ENCODE measurements at places on chromosomes 4 and X. TPM values are rescaled to one million over a fixed set of nuclear protein-coding genes. Genes with fewer than 3 reads are reported as not detected.

- no peak for DNase-seq
Observed at GRCh38 chr4:170256807-170257206, 167.1 kb upstream of the AADAT start.

GRCh38 chrX:132090403-132091159, 37.2 kb downstream of the FRMD7 start:
- no peak for DNase-seq

GYG2 gene
- 1.0 TPM for total RNA-seq

P2RY8 gene
- total RNA-seq, result 0.11 TPM

DNA sequence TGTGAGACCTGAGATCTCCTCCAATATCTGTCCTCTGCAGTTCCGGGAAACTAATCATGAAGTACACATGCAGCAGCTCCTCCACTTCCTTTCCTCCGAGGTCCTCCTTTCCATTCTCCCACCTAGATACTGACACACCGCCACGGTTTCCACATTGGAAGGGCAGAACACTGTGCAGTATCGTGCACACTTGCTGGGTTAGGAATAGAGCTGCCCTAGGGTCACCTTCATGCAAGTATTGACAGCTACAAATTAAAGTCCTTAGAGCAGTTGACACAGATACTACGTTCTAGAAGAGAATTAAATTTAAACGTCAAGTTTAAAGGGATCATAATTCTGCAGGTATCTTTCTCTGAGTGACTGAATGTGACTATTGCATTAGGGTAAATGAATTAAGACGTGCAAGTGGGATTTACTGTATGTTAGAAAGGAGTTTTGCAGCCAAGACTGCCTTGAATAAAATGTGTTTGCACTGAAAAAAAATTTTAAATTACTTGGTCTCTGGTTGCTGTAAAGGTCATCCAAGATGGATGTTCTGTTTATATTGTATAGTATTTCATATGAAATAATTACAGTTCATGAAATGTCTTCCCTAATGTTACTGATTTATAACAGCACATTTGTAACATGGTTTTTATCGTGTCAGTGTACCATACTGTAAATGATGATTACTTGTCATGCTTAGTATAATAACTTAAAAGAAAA, 117.7 kb downstream of the STOX2 start:
- no peak for DNase-seq

DNA sequence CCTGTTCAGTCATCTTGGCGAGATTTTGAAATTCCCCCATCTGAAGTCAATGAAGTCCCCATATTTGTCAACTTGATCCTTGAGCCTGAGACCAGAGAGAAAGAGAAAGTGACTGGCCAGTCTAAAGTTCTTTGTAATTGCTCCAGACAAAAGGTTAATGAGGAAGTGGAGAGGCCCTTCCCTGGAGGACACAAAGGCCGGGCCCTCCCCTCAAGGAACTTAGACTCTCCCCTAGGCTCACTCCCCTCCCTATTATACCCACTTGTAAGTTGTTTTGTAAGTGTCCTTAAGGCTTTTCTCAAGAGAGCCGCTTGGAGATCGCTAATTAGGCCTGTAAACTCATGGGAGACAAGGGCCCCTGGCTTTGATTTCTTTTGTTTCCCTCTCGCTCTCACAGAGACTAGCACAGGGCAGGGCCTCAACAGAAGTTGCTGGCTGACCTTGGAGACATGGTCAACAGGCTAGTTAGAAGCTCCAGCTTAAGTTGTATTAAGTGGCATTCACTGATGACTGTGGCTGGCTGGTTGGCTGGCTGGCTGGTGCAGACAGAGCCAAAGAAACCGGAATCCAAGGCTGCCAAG, 20.3 kb upstream of the GPC4 start:
- DNase-seq, result no peak

ABRAXAS1 gene
- total RNA-seq, result 6.5 TPM

GRCh38 chrX:12611471-12611870, 179.7 kb upstream of the PRPS2 start:
- no peak for DNase-seq

DNA sequence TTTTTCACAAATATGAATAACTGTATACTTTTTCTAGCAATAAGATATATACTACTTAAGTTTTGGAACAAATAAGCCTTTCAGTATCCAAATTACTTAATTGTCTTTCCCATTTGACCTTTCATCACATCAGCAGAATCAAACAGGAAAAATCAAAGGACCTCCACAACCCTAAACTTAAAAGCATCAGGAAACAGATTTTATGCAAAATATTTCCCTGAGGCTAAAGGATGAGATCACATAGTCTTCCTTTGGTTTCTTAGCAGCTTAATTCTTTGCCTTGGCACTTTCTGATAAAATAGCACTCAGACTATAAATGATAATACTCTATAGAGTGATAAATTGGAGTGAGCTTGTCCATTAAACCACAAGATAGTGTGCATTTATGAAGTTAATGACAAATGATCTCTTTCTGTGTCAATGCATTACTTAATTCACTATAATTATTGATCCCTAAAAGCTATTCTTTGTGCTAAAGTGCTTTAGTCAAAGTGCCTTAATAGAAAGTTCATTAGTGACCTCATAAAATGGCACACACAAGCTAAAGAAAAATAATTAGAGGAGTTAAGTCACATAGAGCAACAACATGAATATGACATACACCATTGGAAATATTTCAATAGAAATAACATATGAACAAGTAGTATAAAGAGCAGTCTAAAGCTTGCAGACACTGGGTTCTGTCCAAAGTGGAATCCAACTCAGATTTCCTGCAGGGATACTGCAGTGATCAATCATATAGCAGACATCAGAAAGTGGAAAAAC, 15.7 kb upstream of the NDST3 start:
- DNase-seq, result no peak

DDX60 gene
- 10.4 TPM for total RNA-seq

- peak; percentile 32 for DNase-seq
Observed at GRCh38 chrX:17535229-17535628, 160.2 kb downstream of the NHS start.

GRCh38 chr4:3719836-3720235, 46.3 kb upstream of the ADRA2C start:
- DNase-seq, result no peak

DNA sequence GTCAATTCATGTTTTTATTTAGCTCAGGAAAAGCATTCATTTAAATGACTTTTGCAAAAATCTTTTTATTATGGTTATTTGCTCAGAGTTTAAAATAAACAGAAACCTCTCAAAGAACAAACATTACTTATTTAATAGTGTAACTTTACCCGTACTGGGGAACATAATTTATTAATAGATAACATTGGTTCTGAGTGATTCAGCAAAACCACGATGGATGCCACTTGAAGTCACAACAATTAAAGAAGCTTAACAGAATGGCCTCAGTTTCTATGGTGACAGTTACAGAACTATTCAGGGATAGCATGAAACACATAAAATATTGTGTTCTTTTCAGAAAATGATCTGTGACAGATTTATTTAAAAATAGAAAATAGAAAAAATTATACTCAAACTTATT, 368.7 kb downstream of the CCSER1 start:
- DNase-seq, result no peak

MAGEB6 gene
- not detected for total RNA-seq

ITGB1BP2 gene
- 1.3 TPM for total RNA-seq

DNA sequence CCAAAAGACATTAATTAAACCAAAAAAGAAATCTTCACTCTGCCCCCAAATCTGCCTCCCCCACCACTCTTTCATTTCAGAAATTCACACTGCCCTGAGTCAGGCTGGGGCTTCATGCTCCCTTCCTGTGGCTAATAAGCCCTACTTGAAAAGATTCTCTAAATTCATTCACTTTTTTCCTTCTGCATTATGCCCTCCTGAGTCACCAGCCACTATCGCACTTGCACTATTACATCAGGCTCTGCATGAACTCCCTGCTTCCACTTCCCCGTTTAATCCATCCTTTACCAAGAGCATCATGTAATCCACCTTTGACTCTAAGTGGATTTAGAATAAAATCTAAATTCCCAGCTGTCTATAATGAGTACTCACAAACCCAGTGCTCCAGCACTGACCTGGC, 295.4 kb upstream of the KLF3 start:
- DNase-seq, result peak; percentile 70

DNA sequence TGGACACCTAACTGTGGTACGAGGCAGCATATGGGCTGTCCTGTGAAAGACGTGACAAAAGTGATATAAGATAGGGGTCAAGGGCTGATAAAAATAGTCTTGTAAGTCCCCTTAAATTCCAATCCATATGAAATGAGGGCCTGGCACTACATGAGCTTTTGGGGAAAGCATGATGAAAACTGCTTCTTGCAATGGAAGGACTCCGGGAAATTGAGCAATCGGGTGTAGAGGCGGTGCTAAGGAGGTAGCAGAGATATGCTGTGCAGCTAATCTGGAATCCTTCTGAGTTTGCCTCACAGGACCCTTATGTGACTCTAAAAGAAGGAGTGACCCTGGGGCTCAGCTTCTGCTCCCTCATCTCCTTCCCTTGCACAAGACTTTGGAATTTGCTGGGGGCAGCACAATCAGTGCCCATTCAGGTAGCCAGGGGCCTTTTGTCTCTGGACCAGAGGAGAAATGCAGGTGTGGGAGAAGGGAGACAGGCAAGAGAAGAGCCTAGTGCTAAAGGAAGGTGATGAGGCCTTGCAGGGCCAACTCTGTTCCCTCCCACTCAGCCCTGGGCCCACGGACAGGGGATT, 12.8 kb downstream of the CLDN2 start:
- no peak for DNase-seq

FSTL5 gene
- 0.06 TPM for total RNA-seq

All from Daoy (cell line).